ENCODE measurements at places on chromosomes 11 and 22. TPM values are rescaled to one million over a fixed set of nuclear protein-coding genes. Genes with fewer than 3 reads are reported as not detected.

- no peak for DNase-seq
These were observed 104.3 kb downstream of the TMEM135 start for GRCh38 chr11:87141980-87142514.

DNA sequence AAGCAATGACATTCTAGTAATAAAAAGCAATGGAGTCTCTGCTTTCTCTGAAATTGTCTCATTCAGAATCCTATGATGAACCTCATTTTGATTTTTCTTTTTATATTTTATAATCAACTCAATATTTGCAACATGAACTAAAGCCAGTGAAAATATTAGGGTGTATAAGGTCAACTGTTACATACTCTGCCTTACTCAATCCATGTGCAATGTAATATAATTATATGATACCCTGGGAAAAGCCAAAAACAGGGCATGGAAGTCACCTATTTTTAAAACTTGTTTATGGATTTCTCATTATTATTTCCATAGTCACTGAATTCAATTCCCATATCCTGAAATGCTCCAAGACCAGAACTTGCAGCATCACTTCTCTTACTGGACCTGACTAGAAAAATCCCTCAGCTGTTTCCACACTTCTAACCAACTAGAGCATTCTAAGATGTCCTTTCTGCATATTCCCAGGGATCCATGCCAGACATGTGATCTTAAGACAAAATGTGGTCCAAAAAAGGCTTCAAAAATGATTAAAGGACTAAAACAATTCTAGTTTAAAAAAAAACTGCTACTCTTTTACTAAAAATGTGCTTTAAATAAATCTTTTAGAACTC lies 97.3 kb downstream of the GUCY1A2 start:
- DNase-seq: no peak

- DNase-seq: no peak
These were observed 41.0 kb upstream of the PARVG start for GRCh38 chr22:44139773-44140172.

The LRRC74B gene
- polyA plus RNA-seq: 0.19 TPM

DNA sequence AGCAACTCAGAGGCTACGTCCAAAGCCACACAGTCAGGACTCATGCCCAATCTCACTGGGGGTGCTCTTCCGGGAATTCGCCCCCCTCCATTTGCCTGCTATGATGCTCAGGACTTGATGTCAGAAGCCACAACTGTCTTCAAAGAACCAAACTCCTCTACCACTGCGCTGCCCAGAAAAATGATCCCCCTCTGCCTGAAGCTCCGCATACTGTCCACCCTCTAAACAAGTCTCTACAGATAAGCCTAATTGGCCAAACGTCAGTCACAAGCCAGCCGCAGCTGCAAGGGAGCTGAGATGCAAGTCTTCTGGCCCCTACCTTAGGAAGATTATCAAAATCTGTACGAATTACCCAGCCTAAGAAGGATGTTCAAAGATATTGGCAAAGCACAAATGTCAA lies 294.6 kb downstream of the BUD13 start:
- DNase-seq: no peak

The IRAG1 gene
- polyA plus RNA-seq: 10.6 TPM

DNA sequence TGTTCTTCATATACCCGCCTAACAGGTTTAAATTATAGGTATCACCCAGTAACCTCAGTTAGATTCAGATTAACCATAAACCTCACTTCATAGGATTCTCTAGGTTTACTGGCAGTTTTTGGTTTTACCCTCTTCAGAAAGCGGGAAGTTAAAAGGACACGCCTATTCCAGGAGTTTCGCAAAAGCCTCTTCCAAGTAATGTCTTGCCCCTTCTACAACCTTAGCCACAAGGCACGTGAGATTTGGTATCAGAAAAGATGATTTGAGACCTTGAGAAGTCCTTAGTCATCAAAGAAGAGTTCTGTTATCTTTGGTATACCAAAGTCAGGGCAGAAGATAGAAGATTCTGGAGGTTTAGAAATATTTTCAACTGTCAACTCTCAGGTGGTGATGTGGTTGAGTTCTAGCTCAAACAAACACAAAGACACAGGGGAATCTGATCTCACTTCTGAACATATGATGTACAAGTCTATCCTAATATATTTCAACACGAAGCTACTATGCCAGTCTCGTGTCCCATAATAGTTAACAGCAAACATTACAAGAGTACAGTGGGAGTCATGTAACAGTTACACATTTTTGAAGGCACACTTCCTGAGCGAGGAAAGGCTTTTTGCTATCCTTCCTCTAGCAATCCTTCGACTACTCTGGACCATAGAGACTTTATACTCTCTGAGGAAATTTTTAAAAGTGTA lies 103.5 kb downstream of the USP35 start:
- DNase-seq: no peak

GRCh38 chr11:95794086-95794485 lies 3.8 kb downstream of the CEP57 start:
- DNase-seq: no peak

DNA sequence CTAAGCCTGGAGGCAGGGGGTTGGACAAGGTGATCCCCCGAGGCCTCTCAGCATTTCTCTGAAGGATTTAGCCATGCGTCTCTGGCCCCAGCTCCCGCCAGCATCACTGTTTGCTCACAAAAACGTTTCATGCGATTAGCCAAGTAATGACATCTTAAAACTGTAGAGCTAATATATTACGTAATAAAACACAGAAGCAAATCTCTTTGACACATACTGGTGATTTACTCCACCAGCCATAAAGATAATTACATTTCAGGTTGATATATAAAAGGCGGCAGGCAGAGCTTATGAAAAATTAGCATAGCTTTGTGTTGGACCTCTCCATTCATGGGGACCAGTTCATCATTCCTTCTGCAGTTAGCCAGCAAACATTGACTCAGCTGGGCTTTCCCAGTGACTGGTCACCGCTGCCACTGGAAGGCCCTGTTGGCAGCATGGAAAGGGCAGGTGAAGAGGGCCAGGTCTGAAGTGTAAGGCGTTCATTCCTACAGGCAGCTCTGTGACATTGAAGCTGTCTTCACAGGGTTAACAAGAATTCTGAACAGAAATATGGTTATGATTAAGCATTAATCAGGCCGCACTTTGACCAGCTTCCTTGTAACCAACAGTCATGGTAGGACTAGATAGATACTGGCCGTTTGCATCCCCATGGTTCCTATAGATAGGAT lies 150.3 kb downstream of the NECTIN1 start:
- no peak for DNase-seq

- no peak for DNase-seq
These were observed 1162.1 kb downstream of the DLG2 start for GRCh38 chr11:84465040-84465439.

DNA sequence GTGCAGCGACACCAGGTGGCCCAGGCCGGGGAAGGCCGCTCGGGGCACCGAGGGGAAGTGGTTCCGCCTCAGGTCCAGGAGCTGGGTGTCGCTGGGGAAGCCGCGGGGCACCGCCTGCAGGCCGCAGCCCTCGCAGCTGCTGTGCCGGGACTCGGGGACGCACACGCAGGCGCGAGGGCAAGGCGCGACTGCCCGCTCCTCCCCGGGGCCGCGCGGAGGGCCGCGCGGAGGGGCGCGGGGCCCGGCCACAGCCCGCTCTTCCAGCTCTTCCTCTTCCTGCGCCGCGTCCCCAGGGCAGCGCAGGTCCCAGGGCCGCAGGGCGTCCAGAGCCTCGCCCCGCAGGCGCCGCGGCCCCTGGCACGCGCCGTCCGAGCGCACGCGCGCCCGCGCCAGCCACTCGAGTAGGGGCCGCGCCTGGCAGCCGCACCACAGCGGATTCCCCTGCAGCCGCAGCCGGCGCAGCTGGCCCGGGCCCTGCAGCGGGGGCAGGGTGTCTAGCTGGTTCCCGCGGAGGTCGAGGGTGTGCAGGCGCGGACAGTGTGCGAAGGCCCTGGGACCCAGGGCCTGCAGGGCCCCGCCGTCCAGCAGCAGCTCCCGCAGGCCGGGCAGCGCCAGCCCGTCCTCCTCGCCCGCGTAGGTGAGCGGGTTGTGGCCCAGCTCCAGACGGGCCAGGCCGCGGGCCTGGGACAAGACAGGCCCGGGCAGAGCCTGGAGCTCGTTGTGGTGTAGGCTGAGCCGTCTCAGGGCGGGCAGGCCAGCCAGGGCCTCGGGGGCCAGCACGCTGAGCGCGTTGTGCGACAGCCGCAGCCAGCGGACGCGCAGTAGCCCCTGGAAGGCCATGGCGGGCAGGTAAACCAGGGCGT lies 2.8 kb downstream of the CHADL start:
- no peak for DNase-seq

GRCh38 chr11:124536520-124536919 lies 6.9 kb downstream of the OR8B12 start:
- no peak for DNase-seq

GRCh38 chr11:12433571-12434324 lies 56.4 kb downstream of the PARVA start:
- no peak for DNase-seq

DNA sequence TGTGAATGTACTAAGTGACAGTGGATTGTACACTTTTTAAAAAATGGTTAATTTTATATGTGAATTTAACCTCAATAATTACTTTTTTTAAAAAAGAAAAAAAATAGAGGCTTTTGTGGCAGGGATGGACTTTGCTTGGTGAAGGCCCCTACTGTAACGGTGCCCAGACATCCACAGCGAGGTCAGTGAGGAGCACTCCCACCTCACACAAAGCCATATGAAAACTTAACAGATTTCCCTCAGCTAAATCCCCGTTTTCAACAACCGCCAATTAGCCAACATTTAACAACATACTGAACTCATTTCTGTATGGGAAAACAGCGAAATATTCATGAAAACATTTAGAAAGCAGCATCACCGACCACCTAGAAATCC lies 642 bp upstream of the C11orf58 start:
- DNase-seq: peak; percentile 63

- DNase-seq: no peak
These were observed 305.1 kb downstream of the CNTN5 start for GRCh38 chr11:99325847-99326246.

DNA sequence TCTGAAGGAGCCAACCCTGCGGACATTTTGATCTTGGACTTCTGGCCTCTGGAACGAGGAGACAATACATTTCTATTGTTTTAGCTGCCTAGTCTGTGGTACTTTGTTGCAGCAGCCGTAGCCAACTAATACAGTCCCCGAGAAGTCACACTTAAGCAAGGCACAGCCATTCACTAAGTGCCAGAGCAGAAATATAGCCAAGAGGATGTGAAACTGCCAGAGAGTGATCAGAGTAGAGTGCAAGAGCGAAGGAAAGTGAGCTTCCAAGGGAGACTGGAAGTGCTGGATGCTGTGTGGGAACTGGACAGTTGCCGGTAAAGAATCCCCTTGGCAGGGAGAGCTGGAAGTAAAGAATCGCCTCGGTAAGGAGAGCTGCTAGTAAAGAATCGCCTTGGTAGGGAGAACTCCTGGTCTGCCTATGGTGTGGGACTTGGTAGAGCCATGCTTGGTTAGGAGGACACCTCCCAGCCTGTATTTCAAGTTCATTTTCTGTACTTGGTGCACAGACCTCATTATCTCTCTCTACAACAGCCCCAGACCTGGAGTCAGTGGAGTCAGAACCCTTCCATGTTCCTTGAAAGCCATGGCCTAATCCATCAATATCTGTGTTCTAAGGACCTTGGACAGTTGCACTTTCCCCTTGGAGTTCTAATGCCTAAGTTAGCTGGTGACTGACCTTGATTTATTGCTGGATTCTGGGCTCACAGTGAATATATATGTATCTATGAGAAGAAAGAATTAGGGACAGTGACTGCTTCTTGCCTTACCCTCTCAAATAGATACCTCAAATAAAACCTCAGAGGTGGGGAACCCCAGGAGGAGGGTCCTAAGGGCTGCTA lies 162.1 kb downstream of the LDLRAD3 start:
- DNase-seq: no peak

The CASP5 gene
- polyA plus RNA-seq: not detected

DNA sequence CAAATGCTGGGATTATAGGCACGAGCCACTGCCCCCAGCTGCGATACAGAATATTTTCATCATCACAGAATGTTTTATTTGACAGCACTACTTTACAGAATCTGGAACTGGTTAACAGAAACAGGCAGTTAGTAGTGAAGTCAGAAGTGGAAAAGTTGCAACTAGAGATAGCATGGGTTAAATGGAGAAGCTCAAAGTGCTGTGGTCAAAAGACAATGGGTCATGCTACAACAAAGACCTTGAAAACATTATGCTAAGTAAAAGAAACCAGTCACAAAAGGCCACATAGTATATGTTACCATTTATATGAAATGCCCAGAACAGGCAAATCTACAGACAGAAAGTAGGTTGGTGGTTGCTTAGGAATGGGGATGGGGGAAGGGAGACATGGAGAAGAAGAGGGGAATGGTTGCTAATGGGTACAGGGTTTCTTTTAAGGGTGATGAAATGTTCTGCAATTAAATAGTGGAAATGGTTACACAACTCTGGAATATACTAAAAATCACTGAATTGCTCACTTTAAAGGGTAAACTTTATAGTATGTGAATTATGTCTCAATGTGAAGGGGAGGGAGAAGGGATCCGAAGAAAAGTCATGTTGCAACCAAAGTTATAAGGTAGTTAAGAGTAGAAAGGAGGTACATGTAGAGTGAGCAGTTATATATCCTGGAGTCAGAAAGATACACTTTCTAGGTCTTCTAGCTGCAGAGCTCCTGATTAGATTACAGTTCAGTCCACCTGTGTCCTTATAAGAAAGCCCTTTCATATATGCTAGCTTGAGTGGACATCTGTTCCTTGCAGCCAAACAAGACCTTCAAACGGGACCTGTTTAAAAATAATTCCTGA lies 46.3 kb upstream of the RAPSN start:
- DNase-seq: no peak

GRCh38 chr11:102831489-102832440 lies 11.6 kb downstream of the MMP3 start:
- no peak for DNase-seq

GRCh38 chr11:108223348-108224149 lies 682 bp downstream of the ATM start:
- DNase-seq: no peak

DNA sequence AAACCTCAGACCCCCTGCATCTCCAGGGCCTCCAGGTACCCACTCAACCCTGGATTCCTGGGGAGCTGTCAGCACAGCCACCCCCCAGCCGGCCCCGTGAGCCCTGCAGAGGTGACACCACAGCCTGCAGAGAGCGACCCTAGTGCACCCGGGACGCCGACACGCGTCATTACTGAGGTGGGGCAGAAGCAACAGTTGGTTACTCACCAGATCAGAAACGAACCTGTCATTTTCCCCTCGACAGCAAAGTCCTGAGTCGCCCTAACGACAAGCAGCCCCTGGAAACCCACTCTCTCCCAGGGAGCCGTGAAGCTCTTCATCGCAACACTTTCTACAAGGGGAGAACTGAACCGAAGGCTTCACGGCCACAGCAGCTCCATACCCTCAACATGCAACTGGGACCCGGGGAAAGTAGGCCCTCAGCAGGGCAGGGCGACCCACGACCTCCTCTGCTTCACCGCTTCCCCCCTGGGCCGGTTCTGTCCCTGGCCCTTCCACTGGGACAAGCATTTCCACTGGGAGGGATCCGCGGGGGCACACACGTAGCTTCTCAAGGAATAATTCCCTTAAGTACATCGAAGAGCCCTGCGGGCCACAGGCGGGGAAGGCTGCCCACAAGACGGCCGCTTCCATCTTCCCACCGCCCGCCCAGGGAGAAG lies 1.6 kb downstream of the BRD1 start:
- no peak for DNase-seq

GRCh38 chr11:74755395-74755995 lies 6.8 kb downstream of the RNF169 start:
- DNase-seq: no peak
